DND-41 (cell line): ENCODE measurements at places on chromosomes 7 and 10.

GRCh38 chr7:40506158-40506557 is 371.4 kb downstream of the SUGCT start:
- no peak for DNase-seq

DNA sequence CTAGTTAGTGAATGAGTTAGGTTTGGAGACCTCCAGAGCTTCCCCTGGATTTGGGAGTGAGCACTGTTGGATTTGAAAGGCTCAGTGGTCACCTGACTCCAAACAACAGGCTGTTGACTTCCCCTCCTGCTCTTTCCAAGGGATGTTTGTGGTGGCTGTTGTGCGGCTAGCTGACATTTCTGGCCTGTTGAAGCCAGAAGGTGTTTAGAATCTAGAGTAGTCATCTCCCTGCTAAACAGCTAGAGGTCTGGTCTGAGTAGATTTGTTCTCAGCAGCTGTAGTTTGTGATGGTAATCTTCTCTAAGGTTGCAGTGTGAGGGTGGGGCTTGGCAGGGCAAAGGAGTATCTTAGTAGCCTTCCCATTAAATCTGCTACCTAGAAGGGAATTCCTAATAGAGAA is 30.1 kb downstream of the BPGM start:
- no peak for DNase-seq

GRCh38 chr7:9575716-9576115 is 1142.3 kb downstream of the NXPH1 start:
- DNase-seq: no peak

DNA sequence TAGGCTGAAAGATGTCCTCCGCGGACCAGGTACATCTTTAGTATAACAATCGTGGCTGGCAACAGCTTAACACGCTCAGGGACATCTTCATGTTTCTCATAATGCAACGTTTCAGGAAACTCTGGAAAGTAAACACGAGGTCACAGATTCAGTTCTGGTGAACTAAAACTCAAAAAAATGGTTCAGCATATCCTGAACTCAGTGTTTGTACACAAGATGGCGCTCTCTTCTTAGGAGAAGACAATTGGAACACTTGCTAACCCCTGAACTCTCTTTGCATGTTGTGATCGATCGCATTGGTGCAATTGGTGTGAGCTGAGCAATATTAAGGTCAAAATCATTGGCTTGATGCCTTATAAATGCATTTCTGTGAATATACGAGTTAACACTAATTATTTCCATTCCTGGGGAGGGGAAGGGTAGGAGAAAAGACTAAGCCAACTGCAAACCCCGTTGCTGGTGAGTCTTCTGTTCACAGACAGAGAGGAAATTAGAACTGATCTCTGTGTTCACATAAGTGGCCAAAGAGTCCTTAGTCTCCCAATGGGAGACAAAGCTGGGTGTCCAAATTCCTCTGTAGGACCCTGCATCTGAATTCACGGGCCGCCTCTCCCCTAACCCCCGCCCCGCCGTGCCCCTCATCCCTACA is 52.6 kb upstream of the FAM180A start:
- peak; percentile 22 for DNase-seq

DNA sequence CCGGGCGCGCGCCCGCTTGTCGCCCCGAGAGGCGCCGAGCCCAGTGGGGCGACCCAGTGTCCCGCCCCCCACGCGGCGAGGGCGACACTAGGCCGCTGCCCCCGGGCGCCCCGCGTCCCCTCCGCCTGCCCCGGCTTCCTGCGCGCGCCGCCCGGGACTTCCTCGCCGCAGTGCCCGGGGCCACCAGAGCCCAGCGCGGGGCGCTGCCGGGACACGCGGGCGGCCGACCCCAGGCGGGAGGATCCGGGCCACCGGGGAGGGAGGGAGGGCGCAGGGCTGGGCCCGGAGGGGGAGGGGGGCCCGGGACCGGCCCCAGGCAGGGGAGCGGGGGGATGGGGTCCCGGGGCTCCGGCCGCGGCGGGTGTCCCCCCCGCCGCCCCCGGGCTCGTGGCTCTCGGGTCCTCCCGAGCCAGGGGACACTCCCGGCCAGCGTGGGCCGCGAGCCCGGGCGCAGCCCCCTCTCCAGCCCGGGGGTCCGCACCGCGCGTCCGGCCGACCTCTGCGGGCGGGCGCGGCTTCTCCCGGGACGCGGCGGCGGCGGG is 435 bp upstream of the PWWP2B start:
- peak; percentile 64 for DNase-seq

DNA sequence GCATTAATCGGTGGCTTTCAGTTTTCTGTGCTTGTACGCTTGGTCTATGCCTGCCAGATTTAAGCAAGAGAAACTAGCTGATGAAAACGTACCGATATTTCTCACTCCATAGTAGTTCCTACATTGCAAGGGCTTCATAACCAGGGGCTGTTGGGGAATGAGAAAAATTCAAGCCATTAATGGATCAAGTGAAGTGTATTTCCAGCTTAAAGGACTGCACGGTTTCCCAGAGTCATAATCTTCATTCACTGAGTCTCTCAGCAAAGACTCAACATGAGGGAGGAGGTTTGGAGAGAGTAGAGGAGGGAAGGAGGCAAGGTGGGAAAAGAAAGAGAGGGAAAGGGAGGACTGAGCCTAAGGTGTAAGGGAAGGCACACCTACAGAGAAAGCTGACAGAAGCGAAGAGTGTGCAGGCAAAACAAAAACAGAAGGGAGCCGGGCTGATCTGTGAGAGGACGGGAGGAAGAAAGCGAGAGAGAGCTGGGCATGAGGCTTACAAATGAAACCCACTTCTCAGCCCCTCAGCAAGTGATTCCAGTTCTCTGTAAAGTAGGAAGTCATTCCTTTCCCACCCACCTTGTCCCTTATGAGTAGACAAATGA is 625 bp downstream of the GIMAP2 start:
- DNase-seq: peak; percentile 49

DNA sequence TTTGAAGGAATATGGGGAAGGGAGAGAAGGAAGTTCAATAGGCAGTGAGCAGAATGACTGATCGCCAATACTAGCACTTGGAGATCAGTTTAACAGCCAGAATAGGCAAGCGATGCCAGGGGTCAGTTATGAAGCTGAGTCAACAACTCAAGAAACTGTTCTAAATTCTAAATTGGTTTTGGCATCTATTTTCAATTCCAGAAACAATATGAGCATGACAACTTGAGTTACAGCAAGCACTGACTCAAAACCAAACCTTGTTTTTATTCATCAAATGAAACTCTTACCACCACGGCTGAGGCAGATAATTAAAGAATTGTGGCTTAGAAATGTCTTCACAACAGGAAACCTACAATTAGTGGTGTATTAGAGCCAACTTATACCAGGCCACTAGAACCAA is 180.5 kb upstream of the ASAH2 start:
- no peak for DNase-seq

GRCh38 chr7:94507962-94508361 is 1.6 kb upstream of the CASD1 start:
- DNase-seq: no peak

DNA sequence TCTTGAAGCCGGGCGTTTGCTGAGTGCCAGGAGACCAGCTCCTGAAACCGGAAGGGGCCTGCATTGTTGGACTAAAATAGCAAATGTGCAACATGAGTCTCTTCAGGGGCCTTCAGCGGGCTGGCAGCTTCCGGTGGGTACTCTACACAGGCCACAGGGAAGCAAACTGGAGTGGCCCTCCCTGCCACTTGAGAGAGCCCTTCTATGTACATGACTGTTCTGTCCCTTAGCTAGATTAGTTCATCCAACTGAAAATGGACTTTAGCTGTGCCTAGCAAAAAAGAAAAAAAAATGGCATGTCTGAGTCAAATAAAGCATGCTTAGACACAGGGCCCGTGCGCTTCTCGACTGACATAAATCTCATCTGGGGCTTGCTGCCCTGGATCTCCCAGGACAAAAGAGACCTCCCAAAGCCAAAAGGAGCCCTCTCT is 115.3 kb upstream of the TCF7L2 start:
- DNase-seq: no peak

- DNase-seq: no peak
These were observed 792.6 kb upstream of the C7orf33 start for GRCh38 chr7:147798001-147798400.

DNA sequence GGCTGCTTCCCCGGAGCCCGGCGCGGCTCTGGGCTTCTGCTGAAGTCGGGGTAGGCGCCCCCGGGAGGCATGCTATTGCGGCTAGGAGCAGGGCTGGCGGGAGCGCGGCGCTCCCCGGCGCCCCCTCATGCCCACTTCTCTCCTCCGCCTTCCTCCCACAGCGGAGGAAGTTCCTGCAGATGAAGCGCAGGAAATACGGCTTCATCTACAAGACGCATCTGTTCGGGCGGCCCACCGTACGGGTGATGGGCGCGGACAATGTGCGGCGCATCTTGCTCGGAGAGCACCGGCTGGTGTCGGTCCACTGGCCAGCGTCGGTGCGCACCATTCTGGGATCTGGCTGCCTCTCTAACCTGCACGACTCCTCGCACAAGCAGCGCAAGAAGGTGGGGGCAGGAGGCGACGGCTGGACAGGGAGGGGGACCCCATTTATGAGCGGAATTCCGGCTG is 479 bp downstream of the CYP26A1 start:
- DNase-seq: no peak

- no peak for DNase-seq
These were observed 218.4 kb downstream of the GRM8 start for GRCh38 chr7:127034186-127034806.

- no peak for DNase-seq
These were observed 285.2 kb downstream of the AUTS2 start for GRCh38 chr7:69883399-69883891.

DNA sequence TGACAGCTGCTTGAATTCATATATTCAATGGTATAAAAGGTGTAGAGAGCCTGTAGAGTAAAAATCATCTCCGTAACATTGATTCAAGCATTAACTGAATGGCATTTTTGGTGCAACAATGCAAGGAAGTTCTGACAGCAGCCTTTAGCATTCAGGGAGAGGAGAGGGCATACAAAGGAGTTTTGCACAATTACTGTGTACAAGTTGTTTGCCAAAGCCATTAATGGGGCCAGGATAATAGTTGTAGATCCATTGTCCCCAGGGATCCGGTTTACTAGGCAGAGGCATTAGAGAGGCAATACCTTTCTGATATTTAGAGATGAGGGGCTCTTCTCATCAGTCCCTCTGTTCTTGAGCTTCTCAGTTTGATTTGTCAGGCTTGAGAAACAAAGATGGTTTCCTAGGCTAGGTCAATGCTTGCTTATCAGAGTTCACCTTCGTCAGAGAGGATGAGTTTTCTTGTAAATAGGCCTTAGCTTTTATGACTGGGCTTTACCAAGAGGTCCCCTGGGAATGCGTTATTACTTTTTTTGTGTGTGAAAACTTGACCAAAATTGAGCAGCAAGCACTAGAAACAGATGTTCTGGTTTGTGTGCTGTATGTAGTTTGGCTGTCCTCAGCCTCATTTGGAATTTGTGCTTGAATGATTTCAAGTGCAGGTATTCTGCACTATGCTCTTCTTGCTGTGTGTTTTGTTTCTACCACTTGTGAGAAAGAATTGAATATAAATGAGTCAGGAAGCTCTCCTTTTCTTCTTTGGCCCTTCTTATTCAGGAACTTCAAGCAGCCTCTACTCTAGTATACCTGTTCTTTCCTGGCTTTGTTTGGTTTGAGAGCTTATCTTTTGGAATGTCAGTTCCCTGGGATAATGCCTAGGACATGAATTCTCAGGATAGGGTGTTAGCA is 32.0 kb downstream of the SND1 start:
- DNase-seq: no peak

- DNase-seq: no peak
These were observed 92.7 kb downstream of the RSU1 start for GRCh38 chr10:16724509-16724908.

- no peak for DNase-seq
These were observed 137.5 kb upstream of the WDR11 start for GRCh38 chr10:120713573-120714205.

GRCh38 chr7:105268056-105268455 is 120.7 kb downstream of the SRPK2 start:
- no peak for DNase-seq

GRCh38 chr7:100003711-100004661 is 11.4 kb upstream of the ZKSCAN1 start:
- no peak for DNase-seq

- DNase-seq: no peak
These were observed 49.9 kb downstream of the MKX start for GRCh38 chr10:27695706-27696105.

GRCh38 chr7:35552691-35553090 is 142.2 kb downstream of the HERPUD2 start:
- no peak for DNase-seq

DNA sequence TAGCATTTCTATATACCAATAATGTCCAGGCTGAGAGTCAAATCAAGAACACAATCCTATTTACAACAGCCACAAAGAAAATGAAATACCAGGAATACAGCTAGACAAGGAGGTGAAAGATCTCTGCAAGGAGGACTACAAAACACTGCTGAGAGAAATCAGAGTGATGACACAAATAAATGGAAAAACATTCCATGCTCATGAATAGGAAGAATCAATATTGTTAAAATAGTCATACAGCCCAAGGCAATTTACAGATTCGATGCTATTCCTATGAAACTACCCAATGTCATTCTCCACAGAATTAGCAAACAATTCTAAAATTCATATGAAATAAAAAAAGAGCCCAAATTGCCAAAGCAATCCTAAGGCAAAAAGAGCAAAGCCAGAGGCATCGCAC is 116.8 kb upstream of the ZNF32 start:
- no peak for DNase-seq

DNA sequence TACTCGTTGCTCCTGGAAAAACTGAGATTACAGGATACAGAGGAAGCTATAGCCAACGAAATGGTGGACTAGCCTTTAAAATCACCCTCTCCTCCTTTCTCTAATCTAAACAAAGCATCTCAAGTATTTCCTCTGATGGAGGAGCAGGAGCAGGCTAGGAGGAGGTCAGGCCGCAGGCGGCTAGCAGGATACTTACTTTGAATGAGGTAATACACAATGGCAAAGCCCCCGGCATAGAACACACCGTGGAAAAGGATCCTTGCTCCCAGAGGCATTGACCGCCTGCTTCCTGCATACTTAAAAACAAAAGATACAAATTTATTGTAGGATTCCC is 64.4 kb downstream of the STK17A start:
- no peak for DNase-seq

DNA sequence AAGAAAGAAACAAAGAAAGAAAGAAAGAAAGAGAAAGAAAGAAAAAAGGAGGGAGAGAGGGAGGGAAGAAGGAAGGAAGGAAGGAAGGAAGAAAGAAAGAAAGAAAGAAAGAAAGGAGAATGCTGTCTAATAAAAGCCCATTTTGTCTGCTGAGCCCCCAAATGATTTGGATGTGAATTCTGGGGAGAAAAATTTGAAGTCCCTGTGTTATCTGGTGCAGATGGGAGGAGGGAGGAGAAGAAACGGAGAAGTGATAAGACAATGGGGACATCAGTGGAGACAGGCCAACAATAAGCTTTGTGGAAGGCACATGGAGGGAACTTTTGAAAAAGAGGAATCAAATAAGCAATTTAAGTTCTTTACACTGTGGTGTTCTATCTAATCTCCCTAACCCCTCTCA is 24.6 kb upstream of the TMEM273 start:
- DNase-seq: no peak
